Germinal center (tissue), 1 donor: ENCODE measurements at places on chromosomes 1 and 21.

DNA sequence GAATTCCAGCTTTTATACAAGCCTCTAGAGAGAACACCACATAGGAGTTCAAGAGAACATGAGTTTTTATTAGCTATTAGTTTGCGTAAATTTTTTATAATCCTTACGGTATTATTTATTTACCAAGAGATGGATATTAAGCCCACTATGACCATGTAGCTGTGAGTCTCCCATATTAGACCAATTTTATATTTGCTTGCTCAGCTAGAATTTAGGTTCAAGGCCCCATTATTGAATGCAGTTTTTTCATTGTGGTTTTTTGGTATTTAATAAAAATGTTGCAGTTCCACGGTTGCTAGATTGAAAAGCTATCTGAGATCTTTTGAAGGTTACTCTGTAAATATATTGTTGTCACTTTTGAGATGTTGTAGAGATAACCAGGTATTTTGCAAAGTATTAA is 2.9 kb downstream of the PPP1R8 start:
- no peak for DNase-seq

DNA sequence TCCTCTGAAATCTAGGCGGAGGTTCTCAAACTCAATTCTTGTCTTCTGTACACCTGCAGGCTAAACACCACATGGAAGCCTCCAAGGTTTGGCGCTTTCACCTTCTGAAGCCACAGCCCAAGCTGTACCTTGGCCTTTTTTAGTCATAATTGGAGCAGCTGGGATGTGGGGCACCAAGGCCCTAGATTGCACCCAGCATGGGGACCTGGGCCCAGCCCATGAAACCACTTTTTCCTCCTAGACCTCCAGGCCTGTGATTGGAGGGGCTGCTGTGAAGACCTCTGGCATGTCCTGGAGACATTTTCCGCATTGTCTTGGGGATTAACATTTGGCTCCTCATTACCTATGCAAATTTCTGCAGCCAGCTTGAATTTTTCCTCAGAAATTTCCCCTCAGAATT is 181.0 kb downstream of the TYW3 start:
- no peak for DNase-seq

- DNase-seq: no peak
Measured at GRCh38 chr1:222716393-222716792, 4.0 kb downstream of the BROX start.

DNA sequence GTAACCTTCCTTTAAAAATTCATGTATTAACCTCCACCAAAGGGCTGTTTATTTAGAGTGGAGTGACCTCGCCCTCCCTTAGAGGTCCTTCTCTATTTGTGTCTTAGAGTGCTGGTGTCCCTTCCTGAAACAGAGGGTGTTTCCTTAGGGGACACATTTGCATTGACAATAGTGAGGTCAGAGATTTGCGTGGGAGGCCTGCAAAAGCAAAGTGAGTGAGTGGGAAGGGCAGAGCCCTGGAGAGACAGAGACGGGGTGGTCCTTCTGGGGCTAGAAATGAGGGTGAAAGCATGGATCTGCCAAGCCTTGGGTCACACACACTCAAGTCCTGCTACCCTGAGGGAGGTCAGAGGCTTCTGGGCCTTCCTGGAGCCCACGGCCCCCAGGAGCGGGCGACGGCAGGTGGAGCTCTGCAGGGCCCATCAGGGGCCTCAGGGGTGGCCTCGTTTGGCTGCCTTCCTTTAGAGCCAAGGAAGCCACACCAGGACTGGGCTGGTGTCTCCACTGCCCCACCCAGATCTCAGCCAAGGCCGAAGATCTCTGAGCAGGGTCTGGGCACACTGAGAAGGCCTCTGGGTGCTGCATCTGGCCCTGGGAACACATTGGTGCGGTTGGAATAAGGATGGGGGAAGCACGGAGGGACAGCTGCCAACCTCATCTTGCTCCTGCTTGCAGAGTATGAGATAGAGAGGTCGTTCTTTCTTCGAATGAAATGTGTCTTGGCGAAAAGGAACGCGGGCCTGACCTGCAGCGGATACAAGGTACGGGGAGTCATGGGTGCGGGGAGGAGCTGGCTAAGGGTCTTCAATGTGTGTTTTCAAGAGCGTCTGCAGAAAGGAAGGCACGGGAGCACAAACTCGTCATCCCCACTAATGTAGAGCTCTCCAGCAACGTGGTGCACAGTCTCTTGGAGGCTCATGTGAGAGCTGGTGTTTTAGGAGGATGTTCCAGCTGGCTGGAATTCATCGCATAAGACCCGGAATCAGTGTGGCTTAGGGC is 23.8 kb downstream of the SIM2 start:
- DNase-seq: no peak

- no peak for DNase-seq
Measured at GRCh38 chr21:42931560-42932235, 6.3 kb upstream of the ERVH48-1 start.

- no peak for DNase-seq
Measured at GRCh38 chr1:237507005-237507404, 383.7 kb downstream of the ZP4 start.

- DNase-seq: no peak
Measured at GRCh38 chr1:70714149-70714548, 303.1 kb downstream of the CTH start.

DNA sequence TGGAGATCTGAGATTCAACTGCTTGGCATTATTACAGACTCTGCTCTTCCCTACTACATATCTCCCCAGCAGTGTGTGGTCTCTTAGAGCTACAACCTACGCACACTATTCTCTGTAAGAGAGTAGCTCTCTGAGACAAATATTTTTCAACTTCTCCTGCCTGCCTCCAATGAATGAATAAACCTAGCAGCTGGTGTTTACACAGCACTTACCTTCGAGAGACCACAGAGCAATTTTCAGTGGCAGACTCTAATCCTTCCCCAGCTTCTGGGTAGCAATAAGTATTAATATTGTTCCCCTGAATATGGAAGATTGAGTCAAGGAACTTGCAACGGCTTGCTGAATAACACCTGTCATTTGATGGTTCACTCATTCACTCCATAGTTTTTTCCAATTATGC is 350.9 kb upstream of the SPAG17 start:
- DNase-seq: no peak

- peak; percentile 38 for DNase-seq
Measured at GRCh38 chr1:169697755-169698154, 13.7 kb downstream of the SELL start.

- DNase-seq: no peak
Measured at GRCh38 chr1:190274721-190275120, 202.9 kb downstream of the BRINP3 start.

DNA sequence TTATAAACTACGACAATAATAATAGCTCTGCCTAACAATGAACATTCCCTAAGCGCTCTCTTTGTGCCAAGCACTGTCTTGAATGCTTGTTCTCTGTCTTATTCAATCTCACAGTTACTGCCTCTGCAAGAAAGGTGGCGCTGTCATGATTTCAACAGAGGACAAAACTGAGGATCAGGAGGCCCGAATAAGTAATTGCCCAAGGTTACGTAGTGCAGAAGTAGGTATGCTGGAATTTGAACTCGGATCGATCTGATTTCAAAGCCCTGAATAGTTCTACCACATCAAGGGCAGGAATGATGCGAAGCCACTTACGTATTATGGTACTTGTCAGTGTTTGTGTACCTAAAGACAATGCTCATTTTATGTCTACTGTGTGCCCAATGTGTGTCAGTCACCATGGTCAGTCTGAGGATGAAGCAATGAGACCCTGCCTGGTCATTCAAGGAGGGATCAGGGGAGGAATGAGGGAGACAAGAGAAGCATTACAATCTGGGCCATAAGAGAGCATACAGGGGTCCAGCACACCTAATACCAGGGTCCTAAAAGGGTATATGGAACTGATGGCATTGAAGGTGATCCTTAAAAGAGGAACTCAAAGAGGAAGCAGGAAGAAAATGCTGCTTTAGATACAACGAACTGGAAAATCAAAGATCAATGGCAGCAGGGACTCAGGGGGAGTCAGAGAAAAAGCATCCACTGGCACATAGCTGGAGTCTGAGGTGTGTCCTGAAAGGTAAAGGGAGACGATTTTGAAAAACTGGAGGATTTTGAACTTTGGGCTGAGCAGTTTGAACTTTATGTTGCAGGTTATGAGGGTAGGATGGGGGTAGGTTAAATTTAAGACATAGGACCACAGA is 389.2 kb downstream of the PLPP3 start:
- DNase-seq: no peak

DNA sequence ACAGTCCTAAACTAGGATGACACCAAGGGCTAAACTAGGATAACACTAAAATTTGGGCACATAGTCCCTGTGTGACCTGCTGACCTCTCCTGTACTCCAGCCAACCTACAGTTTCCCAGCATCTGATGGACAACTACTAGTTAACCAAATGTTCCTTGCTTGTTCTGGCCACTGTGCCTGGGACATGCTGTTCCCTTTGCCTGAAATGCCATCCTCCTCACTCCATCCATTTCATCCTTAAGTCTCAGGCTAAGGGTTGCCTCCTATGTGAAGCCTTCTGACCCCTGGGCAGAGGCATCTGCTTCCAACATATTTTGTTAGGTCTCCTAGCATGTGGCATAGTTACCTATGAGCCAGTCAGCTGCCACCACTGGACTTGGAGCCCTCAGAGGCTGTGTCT is 204.9 kb upstream of the JUN start:
- DNase-seq: no peak

DNA sequence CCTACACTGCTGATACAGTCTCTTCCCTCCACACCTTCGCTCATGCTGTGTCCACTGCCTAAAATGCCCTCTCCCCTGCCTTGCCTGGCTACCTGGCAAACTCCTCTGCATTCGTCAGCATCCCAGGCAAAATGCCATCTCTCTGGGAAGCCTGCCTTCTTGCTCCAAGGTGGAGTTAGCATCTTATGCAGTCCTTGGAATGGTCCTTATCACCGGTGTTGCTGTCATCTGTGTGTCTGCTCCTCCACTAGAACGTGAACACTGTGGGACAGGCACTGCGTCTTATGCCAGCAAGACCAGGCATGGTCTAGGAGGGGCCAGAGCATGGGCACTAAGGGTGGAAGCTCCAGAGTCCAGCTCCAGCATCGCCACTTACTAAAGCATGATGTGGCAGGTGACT is 211.8 kb downstream of the MATN1 start:
- no peak for DNase-seq

DNA sequence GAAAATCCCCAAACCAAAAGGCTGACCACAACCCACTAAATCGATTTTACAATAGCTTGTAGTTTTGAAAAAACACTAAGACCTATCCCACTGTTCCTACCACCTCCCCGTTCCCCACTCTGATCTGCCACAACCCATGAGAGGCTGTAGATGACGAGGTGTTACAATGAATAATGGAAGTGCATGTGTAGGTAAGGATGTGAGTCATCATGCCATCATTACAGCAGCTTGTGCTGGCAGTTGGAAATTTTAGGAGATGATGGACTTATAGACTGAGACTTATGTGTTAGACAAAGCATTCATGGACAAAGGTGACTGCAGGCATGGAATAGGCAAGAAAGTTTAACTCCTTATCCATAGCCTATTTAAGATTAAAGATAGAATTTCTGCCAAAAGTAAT is 184.7 kb upstream of the CACYBP start:
- no peak for DNase-seq

DNA sequence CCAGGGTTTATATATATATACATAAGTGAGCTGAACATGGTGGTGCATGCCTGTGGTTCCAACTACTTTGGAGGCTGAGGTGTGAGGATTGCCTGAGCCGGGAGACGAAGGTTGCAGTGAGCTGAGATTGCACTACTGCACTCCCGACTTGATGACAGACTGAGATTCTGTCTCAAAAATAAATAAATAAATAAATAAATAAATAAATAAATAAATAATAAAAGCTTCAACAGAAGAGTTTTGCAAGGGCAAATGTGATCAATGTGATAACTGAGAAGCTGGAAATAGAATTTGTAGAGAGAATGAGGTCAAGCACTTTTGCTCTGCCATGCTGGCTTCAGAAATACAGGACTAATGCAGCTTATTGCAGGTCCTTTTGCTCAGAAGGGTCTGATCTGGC is 855.8 kb upstream of the PRMT6 start:
- DNase-seq: no peak

DNA sequence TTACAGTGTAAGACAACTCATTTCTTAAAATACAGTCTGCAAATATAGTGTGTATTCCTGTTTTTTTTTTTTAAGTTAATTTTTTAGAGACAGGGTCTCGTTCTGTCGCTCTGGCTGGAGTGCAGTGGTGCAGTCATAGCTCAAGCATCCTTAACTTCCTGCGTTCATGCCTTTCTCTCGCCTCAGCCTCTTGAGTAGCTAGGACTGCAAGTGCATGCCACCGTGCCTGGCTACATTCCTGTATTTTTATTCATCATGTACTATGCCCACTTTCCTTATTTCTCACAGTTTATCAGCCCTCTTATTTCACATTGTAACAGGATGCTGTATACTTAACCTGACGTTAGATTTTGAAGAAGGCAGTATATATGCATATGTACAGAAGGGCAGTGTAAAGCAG is 26.7 kb downstream of the MIER1 start:
- no peak for DNase-seq

- DNase-seq: no peak
Measured at GRCh38 chr1:6133146-6133895, 46.8 kb downstream of the CHD5 start.

- no peak for DNase-seq
Measured at GRCh38 chr1:23475134-23475628, 8.8 kb downstream of the ASAP3 start.

DNA sequence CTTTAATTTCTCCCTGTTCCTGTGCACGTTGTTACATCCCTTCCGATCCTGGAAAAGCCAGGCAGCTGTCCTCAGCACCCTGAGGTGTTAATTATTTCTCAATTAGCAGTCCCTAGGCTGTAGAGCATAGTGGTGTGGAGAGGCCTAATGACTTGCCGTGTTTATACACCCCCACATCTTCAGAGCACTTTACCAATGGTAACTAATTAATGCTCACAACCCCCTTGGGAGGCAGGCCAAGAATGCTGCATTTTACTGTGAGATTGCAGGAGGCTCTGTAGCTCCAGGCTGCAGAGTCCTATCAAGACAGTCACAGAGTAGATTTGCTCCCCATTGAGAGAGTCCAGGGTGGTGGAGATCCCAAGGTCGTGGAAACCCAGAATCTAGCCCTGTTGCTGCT is 2.4 kb upstream of the PARS2 start:
- no peak for DNase-seq

DNA sequence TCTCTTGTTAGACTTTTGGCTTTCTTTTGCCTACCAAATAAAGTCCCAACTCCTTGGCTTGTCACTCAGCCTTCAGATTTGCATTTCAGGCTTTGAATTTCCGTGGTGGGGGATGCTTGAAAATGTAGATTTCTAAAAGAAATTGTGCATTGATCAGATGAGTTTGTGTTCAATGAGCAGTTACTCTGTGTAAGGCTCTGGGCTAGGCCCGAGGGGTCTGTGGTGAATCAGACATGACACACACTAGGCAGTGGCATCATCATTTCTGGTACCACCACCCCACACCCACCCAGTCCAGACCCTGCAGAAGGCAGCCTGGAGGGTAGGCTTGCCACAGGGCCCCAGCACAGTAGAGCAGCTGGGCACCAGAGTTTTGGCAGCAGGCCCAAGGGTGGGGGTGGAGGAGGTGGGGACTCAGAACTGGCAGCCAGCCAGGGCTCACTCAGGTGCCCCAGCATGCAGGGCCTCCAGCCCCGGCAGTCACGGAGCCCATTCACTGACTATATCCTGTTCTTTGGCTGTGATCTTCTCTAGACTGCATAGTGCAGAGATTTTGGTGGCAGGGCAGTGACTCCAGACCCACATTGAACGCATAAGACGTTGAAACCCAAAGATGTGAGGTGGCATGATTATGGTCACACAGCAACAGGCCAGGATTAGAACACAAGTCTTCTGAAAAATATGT is 97.2 kb upstream of the ARTN start:
- DNase-seq: peak; percentile 72
